Stimulated activated CD4-positive, alpha-beta T cell treated with anti-CD3 and anti-CD28 coated beads, Interleukin-4, amount 100 ng/mL, for 48 hours (primary cell): ENCODE measurements at places on chromosomes 7 and 10.

GRCh38 chr7:11636274-11636673, 195.7 kb downstream of the THSD7A start:
- DNase-seq = no peak

- DNase-seq = no peak
Measured at GRCh38 chr10:89837165-89838043, 136.0 kb downstream of the KIF20B start.

DNA sequence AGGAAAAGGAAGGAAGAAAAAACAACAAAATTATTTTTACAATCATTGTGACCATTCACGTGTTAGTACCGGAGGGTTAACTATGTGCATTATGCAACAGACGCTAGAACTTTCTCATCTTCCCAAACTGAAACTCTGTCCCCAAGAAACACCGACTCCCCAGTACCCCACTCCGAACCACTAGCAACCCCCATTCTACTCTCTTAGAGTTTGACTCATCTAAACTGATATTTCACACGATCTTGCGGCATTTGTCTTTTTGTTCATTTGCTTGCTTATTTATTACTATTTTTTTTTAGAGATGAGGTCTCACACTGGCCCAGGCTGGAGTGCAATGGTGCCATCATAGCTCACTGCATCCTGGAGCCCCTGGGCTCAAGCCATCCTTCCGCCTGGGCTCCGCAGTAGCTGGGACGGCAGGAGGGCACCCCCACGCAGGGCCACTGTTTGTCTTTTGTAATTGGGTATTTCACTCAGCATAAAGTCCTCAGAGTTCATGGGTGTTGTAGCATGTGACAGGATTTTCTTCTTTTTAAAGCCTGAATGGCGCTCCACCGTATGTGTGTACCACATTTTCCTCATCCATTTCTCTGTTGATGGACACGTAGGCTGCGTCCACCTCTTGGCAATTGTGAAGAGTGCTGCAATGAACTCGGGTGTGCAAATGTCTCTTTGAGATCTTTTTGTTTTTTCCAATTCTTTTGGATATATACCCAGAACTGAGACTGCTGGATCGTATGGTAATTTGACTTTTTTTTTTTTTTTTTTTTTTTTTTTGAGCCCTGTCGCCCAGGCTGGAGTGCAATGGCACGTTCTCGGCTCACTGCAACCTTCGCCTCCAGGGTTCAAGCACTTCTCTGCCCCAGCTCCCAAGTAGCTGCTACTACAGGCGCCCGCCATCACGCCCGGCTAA, 9.5 kb downstream of the MNX1 start:
- no peak for DNase-seq

DNA sequence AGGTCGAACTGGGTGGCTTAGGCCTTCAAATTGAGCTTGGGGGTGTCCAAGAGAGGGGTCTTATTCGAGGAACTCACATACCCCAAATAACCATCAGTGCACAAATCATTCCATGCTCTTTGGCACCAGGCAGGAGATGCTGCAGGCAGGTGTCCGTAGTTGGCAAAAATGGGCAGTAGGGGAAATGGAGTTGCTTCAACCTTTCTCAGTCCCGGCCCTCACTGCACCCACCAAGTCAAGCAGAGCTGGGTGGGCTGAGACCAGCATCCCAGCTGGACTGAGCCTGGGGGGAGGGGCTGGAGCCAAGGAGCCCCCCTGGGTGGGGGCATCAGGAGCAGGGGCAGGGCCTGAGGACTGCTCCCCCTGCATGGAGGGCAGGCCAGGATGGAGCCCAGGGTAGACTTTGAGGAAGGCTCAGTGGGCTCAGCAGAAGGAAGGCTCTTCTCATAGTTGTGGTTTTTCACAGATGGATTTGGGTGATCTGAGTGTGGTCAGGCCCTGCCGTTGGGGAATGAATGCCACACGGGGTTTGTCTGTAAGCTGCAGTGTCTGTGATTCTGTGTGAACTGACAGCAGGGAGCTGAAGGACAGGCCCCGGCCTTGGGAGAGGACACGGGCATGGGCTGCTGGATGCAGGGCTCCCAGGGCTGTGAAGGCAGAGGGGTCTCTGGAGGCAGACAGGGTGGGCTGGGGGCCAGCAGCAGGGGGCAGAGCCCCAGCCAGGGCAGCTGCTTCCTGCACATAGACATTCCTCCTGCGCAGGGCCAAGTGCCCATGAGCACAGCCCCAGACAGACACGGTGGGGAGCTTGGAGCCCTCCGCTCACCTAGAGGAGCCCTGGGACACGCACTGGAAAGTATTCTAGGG, 144.5 kb downstream of the ADCY1 start:
- no peak for DNase-seq

DNA sequence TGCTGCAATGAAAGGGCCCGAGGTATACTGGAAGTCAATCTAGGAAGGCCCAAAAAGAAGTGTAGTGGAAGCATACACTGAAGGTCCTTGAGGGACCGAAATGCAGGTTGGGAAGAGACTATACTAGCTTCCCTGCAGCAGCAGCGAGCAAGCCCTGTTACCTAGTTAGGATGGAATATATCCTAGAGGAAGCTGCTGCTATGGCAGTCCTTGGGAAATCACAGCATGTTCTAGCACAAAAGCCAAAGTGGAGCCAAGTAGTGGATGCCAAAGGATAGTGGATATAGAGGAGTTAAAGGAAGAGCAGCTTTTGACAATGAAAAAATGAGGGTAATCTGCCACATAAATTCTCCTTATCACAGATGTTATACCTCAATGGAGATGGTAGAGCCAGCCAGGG, 123.8 kb upstream of the STARD3NL start:
- no peak for DNase-seq

DNA sequence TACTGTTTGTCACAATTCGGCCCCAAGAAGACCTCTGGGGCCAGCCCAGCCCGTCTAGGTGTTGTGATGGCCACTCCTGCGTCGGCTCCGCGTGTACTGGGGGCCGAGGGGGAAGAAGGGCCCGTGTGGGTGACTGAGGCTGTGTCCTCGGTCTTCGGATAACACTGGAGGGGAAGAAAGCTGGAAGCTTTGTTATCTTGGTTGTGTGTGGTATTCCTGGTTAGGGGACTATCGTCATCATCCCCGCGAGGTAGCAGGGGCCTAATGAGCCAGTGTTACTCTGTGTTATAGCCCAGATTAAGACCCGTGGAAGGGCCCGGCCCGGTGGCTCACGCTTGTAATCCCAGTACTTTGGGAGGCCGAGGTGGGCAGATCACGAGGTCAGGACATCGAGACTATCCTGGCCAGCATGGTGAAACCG, 854 bp downstream of the MTG1 start:
- DNase-seq = no peak

DNA sequence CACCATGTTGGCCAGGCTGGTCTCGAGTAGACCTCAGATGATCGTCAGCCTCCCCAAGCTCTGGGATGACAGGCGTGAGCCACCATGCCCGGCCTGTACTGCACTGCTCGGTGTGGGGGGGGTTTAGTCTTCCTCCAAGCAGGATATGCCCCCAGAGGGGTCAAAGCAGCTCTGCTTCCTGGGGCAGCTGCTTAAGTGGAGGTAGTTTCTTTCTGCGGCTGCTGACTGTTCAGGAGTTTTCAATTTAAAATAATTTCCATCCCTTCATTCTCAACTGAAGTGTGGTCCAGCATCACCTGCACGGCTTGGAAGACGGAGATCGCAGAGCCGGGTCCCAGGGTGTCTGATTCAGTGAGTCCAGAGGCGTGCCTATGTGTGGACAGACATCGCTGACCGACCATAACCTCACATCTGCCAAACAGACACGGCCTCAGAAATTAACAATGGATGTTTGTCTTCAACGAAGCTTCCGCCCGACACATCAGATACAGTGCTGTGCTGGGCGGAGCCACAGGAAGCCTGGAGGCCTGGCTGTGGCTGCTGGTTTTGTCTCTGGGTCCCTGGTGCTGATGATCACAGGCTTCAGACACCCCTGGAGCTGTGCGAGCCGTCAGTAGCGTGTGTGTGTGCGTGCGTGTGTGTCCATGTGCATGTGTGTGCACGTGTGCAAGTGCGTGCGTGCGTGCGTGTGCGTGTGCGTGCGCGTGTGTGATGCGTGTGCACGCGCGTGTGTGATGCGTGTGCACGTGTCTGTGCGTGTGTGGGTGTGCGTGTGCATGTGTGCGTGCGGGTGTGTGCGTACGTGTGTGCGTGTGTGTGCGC, 226.5 kb upstream of the PITRM1 start:
- no peak for DNase-seq
